ENCODE measurements at places on chromosomes 6 and 20.

DNA sequence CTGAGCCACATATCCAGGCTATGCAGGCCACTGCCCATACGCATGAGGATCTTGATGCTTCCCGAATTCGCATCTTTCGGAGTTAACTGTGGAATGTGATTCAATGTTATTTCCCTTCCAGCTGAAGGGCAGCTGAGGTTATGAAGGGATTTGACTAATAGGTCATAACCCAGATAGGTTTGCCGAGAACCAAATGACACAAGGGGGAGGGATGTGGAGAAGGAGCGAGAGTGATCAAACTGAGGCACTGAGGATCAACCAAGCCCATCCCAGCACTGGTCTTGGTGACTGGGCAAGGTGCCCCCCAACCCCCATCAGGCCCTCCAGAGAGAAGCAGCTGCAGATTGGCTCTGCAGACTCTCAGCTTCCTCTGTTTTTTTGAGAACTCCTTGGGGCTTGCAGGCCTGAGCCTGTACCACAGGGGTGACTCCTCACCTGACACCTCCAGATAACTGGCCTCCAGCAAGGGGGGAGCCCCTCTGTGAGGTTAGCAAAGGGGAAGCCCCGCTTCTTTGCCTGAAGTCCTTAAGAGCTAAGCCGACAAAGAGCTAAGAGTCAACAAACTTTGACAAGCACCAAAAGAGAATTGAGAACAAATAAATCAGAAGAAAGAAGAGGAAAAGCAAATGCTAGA, 185.9 kb downstream of the PDE7B start:
- DNase-seq = no peak

GRCh38 chr6:41836022-41836659, 48.6 kb downstream of the TOMM6 start:
- DNase-seq = no peak

DNA sequence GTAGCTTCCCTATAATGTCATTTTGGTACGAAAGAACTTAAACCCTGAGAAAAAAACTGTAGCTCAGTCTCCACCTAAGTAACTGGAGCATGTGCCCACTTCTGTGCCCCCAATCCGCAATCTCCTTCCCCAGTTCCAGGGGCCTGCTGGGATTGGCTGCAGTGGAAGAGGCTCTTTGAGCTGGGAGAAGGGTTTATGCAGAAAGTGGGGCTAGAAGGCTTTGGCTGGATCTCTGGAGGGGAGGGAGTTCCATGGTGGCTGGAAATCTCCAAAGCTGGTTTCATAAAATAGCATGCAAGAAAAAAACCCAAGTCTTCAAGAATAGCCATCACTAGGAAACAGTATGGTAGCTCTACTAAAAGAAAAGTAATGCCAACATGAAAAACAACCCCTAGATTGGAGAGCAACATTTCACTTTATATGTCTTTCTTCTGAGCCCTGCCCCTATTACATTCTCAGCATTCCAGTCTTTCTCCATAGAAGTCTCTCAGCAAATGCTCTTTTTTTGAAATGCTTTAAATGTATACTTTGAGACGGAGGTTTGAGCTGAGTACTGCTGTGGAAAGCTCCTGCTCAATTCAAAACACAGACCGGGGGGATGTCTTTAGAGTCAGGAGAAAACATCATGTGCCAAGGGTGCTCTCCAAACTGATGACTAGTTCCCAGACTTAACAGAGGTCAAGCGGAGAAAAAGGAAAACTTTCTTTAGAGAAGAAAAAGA, 36.0 kb upstream of the FOXO3 start:
- DNase-seq = no peak

DNA sequence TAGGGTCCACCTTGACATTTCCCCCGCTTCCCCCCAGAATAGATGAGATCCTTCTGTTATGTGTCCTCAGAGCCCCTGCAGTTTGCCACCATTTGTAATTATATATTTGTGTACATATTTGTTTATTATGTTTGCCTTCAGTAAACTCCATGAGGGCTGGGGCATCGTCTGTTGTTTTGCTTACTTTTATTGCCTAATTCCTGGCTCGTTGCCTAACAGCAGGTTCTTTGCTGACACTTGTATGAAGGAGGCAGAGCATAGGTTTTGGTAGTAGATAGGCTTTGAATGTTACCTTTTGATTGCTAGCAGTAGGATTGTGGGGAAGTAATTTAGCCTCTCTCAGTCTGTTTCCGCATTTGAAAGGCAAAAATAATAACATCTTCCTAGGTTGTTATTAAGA, 9.9 kb downstream of the MAP3K4 start:
- DNase-seq = no peak

- no peak for DNase-seq
These were observed 336.0 kb downstream of the SYNE1 start for GRCh38 chr6:152301021-152301764.

- DNase-seq = no peak
These were observed 32.9 kb downstream of the TRIM38 start for GRCh38 chr6:25995507-25995906.

- DNase-seq = no peak
These were observed 123.4 kb upstream of the SUPT3H start for GRCh38 chr6:45500924-45501816.

- no peak for DNase-seq
These were observed 24.8 kb downstream of the SUN5 start for GRCh38 chr20:32979201-32979998.

- no peak for DNase-seq
These were observed 123.9 kb downstream of the INSM1 start for GRCh38 chr20:20491784-20492264.

DNA sequence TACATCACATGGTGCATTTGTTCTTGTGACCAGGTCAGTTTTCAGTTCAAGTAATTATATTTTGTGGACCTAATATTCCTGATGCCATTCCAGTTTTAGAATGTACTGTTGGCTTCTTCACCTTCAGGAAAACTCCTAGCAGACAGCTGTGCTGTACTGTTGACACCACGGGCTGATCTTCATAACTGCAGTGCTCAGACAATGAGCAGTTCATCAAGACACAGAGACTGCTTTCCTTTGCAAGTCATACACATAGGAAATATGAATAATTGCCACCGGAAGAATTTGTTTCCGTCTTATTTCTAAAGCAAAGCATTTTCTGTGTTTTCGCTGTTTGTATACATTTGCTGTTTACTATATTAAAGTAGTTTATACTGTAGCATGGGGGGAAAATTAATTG, 89.8 kb downstream of the C6orf118 start:
- no peak for DNase-seq

GRCh38 chr20:23123886-23124285, 37.8 kb upstream of the CD93 start:
- no peak for DNase-seq

GRCh38 chr6:10720265-10720959, 2.5 kb upstream of the TMEM14C start:
- no peak for DNase-seq

GRCh38 chr6:108689272-108690161, 128.8 kb downstream of the FOXO3 start:
- no peak for DNase-seq

DNA sequence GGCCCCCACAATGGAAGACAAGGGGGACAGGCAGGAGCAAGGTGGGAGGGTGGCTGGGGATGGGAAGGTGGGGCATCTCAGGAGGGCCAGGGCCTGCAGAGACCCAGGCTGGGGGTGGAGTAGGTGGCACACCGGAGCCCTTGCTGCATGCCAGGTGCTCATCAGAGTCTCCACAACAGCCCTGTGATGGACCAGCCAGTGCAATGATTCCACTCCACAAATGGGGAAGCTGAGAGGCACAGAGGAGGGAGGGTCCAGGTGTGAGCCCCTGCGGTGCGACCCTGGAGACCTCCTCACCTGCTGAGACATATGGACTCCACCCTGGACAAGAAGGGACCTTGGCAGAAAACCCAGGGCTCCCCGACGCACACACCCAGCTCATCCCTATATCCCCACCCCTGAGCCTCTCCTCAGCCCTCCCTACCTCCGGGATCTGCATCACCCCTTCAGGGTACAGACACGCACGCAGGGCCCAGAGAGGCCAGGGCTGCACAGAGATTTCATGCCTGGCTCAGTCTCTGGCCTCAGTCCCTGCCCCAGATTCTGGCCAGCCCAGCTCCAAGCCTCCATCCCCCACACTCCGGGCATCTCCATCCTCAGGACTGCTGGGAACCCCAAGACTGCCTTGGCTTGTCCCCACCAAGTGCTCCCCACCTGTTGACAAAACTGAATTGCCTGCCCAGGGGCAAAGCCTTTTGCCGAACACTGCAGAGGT, 7.1 kb upstream of the GRM4 start:
- no peak for DNase-seq

- DNase-seq = no peak
These were observed 715.0 kb downstream of the TFAP2A start for GRCh38 chr6:9699888-9700287.

DNA sequence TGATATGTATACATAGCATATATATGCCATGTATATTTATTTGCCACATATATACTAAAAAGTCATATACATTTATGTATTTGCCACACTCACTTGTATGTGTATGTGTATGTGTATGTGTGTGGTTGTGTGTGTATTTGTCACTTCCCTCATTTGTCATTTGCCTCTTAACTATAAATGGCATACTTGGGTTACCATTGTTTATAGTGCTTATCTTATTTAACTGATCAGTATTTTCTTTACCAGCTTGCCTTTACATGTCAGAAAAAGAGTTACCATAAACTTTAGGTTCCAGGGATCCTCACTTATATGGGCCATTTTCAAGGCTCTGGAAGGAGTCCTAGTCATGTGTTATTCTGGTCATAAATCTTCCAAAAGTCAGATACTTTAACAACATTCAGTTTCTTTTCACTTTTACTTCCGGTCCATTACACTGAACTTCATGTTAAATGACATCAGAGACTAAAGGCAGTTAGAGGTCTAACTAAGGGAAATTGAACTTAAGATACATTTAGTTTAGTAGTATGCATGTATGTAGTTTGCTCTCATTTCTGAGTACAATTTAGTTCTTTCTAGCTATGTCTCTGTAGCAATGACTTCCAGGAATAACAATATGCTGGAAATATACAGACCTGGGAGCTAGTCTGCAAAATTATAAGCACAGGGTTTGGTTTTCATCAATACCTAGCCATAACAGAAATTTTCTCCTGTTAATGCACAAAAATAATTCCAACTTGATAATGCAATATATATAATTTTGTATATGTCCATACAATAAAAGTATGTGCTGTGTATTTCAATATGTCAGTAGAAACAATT, 33.7 kb upstream of the HIVEP1 start:
- no peak for DNase-seq

DNA sequence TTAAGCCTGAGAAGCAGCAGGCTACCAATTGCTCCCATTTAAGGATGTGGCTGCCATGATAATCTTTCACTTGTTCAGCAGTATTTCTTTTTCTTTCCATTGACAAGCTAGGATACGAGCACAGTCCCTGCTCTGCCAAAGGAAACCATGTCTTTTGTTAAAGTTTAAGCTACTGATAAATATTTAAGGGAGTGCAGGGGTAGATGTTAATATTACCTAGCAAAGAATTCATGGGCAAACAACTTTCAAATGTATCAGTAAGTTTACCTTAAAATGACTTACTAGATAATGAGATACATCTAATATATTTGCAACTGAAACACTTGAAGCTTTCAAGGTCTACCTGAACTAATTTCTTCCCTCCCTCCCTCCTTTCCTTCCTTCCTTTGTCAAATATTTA, 77.3 kb downstream of the OPN5 start:
- no peak for DNase-seq

- DNase-seq = no peak
These were observed 28.4 kb downstream of the VSTM2L start for GRCh38 chr20:37931153-37931922.

- no peak for DNase-seq
These were observed 918.4 kb upstream of the MANEA start for GRCh38 chr6:94658929-94659328.

GRCh38 chr6:138371720-138372119, 6.0 kb upstream of the SMIM28 start:
- DNase-seq = no peak

GRCh38 chr20:64063389-64064144, 569 bp downstream of the TCEA2 start:
- DNase-seq = no peak

DNA sequence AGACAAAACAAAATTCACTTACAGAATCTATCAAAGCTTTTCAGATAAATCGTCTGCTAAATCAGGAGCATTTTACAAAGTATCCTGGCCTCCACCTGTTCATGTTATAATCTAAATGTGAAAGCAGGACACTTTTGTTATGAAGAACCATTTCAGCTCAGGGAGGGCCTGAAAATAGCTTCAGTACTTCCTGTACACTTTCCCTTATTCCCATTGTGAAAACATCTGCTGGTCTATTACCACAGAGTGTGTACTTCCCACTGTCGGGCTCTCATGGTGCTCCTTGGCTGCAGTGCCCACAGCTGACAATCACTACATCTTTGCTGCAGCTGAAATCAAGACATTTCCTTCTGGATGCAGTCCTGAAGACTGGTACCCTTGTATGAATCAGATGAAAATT, 128.1 kb downstream of the OPRM1 start:
- no peak for DNase-seq

- no peak for DNase-seq
These were observed 19.7 kb downstream of the CGA start for GRCh38 chr6:87075168-87075567.

DNA sequence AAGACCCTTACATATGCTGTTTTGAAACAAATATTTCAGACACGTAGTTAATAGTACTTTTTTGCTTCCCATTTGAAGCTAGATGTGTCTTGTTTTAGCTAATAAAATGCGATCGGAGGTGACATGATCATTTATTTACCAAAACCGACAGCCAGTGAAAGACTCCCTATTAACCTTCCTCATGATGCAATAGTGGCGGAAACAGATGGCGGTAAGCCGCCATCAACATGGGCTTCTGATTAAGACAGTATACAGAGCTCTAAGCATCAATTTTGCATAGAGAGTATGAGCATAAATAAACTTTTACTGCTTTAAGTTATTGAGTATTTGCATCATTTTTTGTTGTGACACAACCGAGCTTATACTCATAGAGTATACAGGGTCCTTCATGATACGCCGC, 1282.4 kb upstream of the ADGRB3 start:
- DNase-seq = no peak

DNA sequence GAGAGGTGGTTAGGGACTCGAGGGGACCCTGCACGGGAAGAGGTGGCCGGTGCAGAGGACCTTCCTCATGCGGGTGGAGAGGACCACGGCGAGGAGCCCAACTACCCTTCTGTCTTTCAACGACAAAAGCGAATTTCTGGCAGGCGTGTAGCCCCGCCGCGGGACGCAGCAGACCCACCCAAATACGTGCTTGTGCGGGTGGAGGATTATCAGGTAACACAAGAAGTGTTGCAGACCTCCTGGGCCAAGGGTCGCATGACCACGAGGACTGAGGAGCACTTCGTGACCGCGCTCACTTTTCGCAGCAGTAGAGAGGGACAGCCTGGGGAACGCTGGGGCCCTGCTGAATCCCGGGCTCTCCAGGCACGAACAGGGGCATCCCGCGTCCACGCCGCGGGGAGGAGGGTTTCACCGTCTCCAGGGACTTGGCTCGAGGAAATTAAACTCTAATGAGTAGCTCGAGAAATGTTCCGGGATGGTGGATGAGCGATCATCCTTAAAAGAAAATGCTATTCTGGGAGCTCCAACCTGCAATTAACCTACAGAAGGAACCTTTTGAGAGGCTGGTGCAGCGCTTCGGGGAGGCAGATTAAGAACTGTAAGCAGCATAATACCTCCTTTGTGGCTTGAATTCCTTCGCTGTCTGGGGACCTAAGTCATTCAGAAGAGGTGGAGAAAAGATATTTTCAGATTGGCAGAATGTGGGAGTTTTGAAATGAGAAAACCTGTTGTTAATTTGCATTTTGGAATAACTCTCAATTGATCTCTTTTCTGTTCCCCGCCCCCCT, 804 bp downstream of the C6orf141 start:
- no peak for DNase-seq
